ENCODE measurements at places on chromosomes 6 and 20.

DNA sequence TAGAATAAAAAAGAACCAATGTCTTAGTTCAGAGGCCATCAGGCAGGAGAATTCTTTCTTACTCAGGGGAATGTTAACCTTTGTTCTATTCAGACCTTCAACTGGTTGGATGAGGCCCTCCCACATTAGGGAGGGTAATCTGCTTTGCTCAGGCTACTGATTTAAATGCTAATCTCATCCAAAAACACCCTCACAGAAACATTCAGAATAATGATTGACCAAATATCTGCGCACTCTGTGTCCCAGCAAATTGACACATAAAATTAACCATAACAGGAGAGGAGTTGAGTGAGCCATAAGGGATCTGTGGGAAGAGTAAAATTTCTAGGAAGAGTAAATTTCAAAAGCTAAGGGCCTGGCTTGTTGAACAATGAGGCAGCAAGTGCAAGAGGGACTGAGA is 234.0 kb upstream of the PLCB4 start:
- DNase-seq: no peak

GRCh38 chr20:36390719-36391415 is 84.7 kb downstream of the DLGAP4 start:
- no peak for DNase-seq

- DNase-seq: no peak
Measured at GRCh38 chr6:51116723-51117122, 298.1 kb downstream of the TFAP2B start.

DNA sequence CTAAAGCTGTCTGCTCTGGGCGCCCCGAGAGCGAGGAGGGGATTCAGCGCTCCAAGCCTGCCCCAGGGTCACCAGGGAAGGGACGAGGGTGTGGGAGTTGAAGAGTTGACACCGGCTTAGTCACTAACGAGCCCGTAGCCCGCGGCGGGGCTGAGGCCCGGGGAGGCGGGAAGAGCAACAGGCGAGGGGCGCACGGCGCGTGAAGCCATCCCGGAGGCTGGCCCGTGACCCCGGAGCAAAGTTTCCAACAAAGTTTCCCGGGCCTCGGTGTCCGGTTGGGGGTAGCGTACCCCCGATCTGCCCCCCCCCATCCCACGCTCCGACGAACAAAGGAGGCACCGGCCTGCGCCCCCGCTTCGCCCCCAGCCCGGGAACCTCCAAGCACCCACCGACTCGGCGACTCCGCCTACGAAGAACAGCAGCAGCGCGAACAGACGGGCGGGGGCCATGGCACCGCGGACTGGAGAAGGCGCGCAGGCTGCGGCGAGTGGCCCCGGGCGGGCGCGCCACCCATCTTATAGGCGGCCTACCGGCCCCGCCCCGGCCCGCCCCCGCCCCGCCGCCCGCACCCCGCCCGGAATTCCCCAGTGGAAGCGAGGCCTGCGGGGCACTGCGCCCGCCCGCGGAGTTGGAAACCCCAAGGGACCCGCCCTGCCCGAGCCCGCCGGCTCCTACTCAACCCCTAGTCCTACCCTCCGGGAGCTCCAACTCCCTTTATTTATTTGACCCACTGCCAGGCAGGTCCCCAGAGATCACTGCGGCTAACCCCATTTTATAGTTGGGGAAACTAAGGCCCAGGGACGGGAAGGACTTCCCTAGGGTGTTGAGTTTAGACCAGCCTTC is at the start of gene SDC4:
Gene SDC4, minus strand, starts transcription at position 489 of the 843 bp plus-strand sequence. Its CDS starts 40 bp downstream, at position 449.
- DNase-seq: peak; percentile 72

GRCh38 chr20:33843854-33844253 is 32.7 kb downstream of the CHMP4B start:
- DNase-seq: no peak

DNA sequence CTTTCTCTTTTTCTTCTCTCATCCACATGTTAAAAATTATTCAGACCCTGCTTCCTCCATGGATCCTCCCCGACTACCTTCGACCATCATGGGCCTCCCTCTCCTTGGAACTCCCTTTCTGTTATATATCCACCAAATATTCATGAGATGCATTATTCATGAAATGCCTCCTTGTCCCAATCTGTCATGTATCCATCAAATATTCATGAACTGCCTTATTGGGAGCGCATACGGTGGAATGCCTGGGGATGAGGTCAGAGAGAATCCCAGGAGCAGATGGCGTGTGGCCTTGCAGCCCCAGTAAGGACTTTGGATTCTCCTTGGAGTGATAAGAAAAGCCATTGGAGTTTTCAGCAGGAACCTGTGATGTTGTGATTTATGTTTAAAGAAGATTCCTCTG is 97.0 kb downstream of the NRN1 start:
- DNase-seq: no peak
